ENCODE measurements at places on chromosomes 4 and X. TPM values are rescaled to one million over a fixed set of nuclear protein-coding genes. Genes with fewer than 3 reads are reported as not detected.

Gene SMR3B
- not detected for total RNA-seq

GRCh38 chr4:65167719-65168118 is 502.6 kb downstream of the EPHA5 start:
- no peak for DNase-seq

- DNase-seq: no peak
Observed at GRCh38 chrX:48626401-48627298, 29.4 kb downstream of the WDR13 start.

Gene TBX22
- total RNA-seq: not detected

Gene HSPA4L
- total RNA-seq: 2.4 TPM

DNA sequence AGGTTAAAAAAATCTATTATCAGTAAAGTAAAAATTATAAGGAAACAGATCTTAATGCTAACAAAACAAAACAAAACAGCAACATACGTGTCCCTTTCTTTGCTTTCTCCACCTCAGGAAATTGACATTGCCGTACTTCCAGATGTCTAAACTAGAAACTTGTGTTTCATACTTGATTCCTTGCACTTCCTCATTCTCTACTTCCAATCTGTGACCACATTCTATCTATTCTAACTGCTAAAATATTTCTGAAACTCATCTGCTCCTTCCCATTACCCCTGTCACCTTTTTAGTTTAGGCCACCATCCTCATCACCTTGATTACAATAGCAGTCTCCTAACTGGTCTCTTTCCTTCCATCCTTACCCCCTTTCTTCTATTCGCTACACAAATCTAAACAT is 22.5 kb upstream of the RPA4 start:
- no peak for DNase-seq

DNA sequence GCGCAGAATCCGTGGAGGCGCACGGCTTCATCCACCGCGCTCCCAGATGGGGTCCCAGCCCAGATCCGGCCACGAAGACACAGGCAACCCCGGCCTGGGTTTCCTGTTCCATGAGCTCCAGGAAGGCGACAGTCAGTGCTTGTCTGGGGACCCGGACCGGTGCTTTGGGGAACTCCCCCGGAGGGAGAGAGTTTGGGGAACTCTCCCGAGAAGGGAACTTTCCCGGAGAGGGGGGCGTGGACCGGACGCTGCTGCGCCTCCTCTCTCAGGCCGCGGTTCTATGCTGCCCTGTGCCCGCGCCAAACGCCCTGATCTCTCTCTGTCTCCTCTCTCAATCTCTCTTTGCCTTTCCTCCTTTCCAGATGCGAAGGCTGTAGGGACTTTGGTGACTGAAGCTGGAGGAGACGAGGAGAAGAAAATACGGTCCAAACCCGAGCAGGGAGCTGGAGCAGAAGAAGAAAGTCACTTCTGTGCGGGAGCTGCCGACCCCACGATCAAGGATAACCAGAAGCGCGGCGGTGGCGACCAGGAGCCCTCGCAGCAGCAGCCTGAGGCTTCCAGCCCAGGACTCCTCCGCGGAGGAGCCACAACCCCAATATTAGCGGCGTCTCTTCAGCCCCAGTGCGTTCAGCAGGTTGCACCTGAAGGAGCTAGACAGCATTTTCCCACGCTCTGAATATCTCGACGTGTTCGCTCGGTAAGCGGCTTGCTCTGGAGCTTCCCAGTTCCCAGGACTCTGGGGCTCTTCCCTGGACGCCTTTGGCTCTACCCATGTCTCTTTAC is 47.6 kb upstream of the NKAP start:
- DNase-seq: no peak

DNA sequence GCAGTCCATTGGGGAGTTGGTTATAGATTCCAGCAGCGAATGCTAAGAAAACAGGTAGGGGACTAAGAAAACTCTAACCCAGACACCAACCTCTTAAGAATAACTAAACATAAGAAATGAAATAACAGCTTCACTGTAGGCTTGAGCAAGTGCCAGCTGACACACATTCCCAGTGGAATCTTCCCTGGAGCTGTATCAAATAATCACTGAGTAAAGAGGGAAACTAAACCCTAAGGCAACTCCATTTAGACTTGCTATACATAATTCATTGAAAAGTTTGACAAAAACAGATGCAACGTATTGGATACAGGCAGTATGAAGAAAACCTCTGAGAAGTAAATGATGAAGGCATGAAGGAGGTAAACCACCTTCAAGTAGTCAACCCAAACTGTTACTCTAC is 293.5 kb downstream of the OPHN1 start:
- DNase-seq: no peak

DNA sequence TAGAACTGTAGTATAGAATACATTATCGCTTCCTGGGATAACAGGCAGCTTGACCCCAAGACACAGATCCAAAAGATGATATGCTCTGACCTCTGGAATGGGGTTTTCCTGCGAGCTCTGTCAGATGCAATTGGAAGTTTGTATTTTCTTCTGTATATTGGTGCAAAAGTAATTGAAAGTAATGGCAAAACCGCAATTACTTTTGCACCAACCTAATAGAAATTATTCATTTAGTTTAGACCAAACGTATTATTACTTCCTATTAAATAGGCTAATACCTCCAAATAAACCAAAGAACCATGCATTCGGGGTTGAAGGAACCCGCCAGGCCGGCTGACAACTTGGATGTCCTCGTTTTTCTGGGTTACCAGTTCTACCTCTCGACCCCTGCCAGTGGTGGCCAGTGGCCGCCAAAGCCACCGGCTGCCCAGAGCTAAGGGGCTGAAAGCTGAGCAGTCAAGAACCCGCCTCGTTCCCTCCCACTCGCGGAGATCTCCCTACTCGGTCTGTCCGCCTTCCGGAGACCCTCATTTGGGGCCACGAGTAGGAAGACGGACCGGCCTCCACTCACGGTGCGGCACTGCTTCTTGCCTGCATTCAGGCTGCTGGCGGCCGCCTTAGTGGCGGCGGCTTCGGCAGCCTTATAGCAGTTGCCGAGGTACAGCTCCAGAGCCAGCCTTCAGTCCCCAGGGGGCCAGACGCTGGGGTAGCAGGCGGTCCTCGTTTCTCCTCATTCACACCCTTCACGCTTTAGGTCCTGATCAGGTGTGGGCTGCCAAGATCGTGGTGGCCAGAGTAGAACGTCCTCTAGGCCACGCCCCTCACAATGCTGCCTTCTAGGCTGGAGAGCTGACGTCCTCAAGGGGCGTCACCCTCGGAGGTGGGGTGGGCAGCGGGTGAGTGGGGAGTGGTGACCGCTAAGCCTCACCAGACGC is 121.9 kb downstream of the RBMX2 start:
- peak; percentile 16 for DNase-seq

GRCh38 chr4:130542953-130543352 is 1447.0 kb downstream of the C4orf33 start:
- no peak for DNase-seq

Gene XKRX
- total RNA-seq: not detected

GRCh38 chrX:9995855-9996339 is 28.7 kb downstream of the CLDN34 start:
- DNase-seq: peak; percentile 82

DNA sequence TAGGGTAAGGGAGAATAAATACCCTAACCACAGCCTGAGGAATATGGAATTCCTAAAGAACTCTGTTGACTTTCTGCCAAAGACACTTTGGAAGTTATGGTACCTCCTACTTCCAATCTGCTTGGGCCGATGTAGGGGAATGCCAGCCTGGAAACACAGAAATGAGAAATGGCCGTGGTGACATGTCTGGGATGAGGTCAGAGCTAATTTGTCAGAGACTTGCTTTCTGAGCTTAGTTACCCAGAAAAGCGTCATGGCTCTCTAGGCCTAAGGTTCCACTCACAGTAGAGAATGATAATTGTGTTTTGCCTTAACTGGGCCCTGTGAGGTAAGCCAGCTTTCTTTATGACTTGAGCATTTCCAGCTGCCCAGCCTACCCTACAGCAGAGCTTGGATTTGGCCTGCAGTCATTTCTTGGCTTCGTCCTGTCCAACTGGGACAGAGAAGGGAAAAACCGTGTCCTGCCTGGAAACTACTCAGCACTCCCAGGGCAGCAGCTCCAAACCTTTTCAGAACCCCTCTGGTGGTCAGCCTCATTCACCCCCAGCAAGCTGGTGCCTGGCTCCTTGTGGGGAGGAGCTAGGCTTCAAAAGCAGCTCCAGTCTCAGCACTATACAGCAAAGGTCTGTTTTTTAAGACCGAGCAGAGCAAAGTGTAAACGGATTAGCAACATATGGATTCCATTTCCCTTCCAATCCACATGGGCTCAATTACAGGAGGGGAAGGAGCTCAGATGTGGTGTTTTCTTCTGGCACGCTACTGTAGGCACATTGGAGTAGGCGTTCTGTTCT is 92.3 kb downstream of the RLIM start:
- DNase-seq: peak; percentile 7

DNA sequence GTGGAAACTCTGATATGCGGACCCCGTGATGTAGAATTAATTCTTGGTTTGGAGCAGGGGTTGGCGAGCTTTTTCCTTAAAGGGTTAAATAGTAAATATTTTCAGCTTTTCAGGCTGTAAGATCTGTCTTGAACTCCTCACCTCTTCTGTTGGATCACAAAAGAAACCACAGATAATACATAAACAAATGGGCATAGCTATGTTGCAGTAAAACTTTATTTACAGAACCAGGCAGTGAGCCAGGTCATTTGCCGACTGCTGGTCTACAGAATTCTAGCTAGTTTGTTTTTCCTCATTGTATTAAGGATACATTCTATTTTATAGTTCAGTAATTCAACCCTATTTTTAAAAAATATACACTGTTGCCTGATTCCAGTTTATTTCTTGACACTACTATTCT is 116.6 kb downstream of the PAPSS1 start:
- no peak for DNase-seq

Gene ATP10D
- 9.3 TPM for total RNA-seq

Gene ANOS1
- total RNA-seq: 4.8 TPM

- no peak for DNase-seq
Observed at GRCh38 chr4:1045595-1046201, 34.3 kb downstream of the FGFRL1 start.

GRCh38 chrX:119684916-119685224 is 8.1 kb downstream of the SEPTIN6 start:
- no peak for DNase-seq

DNA sequence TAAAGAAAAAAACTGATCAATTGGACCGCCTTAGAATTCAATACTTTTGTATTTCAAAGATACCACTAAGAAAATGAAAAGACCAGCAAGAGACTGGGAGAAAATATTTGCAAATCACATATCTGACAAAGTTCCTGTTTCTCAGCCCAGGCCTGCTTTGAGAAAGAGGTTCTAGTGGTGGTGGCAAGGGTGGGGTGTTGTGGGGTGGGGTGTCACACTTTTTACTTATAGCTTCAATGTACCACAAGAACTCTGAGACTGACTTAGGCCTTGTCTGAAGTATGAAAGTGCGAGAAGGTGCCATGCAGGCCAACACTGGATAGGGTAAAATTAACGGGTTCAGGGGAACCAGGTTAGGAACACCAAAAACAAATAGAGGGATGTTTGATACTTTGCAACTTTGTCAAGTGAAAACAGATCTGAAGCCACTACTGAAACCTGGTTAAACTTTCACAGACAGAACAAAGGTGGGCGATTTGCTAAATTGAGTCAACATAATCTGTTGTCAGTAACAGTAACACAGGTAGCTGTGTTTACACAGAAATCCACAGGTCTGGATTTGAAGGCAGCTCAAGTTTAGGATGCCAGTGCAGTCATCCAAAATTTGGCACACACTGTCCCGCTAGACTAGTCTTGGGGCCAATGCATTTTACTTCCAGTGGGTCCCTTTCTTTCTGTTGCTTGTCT is 88.8 kb downstream of the DGKK start:
- DNase-seq: no peak

DNA sequence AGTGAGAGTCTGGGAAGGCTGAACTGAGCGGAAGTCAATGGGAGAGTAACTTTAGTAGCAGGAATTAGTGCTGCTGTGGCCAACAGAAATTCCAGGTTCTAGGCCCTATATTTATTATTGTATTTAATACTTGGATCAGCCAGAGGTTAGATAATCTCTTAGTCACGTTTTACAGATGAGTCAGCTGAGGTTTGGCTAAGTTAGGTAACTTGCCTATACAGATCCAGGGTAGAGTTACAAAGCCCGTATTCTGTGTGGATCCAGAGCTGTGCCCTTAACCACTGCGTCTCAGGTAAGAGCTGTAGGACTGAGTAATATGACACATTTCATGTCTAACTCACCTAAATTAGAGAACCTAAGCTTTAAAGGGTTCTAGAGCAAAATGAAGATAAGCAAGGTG is 20.5 kb downstream of the PSMD10 start:
- no peak for DNase-seq

- DNase-seq: no peak
Observed at GRCh38 chr4:76035141-76035540, 729 bp downstream of the CXCL11 start.

Gene PAPSS1
- total RNA-seq: 12.2 TPM

DNA sequence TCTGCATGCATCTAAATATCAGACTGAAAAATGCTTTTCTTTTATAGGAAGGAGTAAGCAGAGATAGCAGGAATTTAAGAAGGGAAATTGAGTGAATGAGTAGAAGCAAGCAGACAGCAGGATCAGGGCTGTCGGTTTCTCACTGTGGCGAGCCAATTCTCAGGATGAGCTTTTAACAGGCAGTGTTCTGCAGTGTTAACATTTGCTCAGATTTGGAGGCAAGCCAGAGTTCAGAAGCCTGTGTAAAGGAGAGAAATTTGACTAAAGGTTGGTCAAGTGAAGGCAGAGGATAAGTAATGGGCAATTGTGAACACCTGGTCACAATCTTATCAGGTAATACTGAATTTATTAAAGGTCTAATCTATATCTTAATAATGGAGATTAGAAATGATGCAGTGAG is 133.3 kb upstream of the MAGEB16 start:
- no peak for DNase-seq

- no peak for DNase-seq
Observed at GRCh38 chr4:113899271-113900070, 80.0 kb downstream of the ARSJ start.

- no peak for DNase-seq
Observed at GRCh38 chrX:46707274-46707965, 51.5 kb downstream of the SLC9A7 start.

GRCh38 chrX:55119271-55119670 is 30.5 kb downstream of the PAGE2 start:
- DNase-seq: no peak

- no peak for DNase-seq
Observed at GRCh38 chr4:121108557-121108956, 36.2 kb upstream of the NDNF start.

Gene MAGEB2
- total RNA-seq: not detected

GRCh38 chrX:22559506-22559905 is 286.8 kb downstream of the CBLL2 start:
- DNase-seq: no peak

All from heart right ventricle (tissue), 16 donors.